CD4-positive, alpha-beta T cell treated with Interleukin-6 at 100 ng/mL for 8 hours (primary cell): ENCODE measurements at places on chromosomes 2 and 18.

DNA sequence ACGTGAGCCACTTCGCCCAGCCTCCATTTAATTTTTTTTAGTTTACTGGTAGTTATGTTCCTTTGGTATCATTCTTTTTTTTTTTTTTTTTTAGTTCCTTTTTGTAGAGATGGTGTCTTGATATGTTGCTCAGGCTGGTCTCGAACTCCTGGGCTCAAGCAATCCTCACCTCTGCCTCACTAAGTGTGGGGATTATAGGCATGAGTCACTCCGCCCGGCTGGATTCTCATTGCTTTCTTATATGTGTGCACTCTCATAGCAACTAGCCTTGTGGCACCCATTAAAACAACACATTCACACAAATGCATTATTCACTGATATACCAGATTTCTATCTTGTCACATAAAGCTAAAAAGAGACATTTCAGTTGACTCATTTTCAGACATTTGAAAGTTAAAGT is 4.2 kb downstream of the TTC27 start:
- DNase-seq, result no peak

DNA sequence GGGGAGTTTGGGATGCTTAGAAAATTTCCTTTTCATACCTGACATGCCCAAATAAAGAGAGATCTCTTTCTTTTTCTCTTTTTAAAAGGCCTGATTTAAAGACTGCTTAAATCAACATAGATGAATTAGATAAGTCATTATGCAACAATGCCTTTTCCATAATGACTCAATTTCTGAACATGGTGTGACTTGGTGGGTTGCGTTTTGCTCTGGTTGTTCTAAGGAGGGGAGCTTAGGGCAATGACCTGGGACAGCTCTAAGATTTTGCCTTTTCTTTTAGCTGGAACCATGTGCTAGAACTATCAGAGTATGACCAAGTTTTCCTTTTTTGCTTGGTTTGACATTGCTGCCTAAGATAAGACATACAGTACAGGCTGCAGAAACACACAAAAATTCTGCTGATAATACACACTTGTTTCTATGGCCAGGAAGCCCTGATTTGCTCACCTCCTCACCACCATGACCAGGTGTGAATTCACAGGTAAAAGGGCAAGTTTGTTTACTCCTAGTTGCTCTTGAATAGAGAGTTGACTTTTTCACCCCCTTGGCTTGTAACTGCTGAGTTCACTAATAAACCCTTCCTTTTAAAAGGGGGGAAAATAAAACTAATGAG is 58.1 kb upstream of the IL1RL1 start:
- no peak for DNase-seq

GRCh38 chr2:15242936-15243461 is 318.1 kb downstream of the NBAS start:
- no peak for DNase-seq

DNA sequence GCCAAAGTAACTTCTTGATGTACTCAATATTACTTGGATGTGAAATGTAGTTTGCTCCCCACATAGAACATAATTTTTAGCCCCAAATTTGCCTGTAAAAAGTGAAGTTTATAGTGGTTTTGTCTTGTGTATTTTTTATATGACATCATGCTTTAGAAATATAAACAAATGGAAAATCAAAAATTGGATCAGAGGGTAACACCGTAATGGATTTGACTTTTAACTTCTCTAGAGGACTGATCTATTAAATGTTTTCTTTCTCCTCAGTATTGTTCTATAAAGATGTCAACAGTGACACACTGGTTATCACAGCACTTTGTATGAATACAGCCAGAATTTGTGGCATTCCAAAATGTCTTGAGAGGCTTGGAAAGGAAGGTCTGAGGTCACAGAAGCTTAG is 45.6 kb upstream of the RASGRP3 start:
- DNase-seq, result no peak

- no peak for DNase-seq
These were observed 66.1 kb downstream of the CIB4 start for GRCh38 chr2:26574900-26575560.

DNA sequence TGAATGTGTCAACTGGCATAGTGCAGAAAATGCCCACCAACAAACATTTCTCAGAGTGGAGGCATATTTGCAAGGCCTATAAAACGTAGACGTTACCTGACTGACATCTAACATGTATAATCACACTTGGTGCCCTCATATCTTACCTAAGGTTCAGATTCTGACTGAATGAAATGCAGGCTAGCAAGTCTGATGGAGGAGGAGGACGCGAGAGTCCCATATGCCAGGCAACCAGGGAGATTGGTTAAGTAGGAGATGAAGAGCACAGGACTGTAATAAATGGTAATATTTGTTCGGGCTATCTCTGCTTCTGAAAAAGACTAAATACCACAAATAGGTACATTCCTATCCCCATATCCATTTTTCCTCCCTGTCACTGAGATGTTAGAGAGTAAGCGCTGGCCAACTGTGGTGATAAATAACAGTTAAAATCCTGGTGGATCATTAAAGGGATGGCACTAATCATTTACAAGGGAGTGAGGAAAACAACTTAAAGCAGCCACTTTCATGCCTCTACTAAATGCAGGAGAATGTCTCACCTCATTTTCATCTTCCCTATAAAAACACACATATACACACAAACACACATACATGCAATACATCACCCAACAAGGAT is 217.2 kb downstream of the TMEM163 start:
- DNase-seq, result no peak

DNA sequence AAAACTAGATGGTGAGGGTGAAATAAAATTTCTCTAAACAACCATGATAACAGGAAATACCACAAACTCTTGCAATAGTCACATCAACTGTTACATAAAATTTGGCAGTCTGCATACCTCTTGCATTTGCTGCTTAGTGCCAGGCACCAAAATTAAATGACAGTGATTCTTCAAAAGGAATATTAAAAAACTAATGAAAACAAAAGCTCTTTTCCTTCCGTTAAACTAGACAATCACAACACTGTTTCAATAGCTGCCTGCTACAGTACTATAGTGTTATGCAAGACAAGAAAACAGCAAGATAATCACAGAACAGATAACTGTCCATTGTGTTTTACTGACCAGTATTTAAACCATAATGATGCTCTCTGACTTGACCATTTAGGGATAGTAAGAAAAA is 239.0 kb upstream of the SMAD7 start:
- DNase-seq, result no peak

DNA sequence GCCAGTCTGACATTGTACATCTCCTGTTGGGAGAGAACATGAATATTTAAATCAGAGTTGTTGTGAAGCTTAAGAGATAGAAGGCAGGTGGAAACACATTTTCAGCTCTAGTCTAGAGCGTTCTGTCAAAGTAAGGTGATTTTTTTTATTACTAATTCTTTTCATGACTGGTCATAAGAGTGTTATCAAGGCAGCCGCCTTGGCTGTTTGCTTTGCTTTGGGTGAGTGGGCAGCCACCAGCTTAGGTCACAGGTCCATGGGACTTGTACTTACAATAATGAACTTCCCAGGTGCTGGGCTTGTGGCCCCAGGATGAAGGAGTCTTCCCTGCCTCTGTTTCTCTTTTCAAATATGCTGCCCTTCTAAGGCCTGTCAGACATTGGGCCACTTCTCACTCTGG is 256.3 kb downstream of the SRBD1 start:
- no peak for DNase-seq

DNA sequence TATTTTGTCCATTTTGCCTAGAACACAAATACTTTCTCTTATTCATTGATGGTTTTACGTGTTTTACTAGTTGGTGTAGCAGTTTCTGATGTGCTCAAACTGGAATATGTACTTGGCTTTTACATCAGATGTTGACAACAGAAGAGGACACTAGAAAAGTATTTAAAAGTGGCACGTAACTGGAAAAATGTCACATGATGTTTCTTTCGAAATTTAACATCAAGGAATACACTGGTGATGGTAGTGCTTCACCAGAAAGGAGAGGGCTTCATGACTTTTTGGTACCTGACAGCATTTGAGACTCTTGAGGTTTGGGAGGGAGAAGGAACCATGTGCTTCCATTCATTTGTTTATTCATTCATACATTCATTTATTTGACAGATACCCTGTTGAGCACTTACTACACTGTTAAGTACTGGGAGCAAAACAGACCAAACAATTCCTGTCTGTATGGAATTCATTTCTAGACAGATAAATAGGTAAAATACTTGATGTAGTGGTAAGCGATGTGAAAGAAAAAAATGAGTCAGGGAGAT is 1.5 kb downstream of the GIGYF2 start:
- DNase-seq, result no peak
